ENCODE measurements at places on chromosomes 5 and 9. TPM values are rescaled to one million over a fixed set of nuclear protein-coding genes. Genes with fewer than 3 reads are reported as not detected.

The CCDC192 gene
- total RNA-seq, result not detected

The PCDHB6 gene
- 3.7 TPM for total RNA-seq

The SPATA31A5 gene
- total RNA-seq, result not detected

The C5orf52 gene
- total RNA-seq, result not detected

The TRIM36 gene
- 68.9 TPM for total RNA-seq

The MACROH2A1 gene
- total RNA-seq, result 142 TPM

The SEMA5A gene
- 27.5 TPM for total RNA-seq

The ENTPD8 gene
- total RNA-seq, result 0.09 TPM

The PHF2 gene
- total RNA-seq, result 21.6 TPM

The SLIT3 gene
- total RNA-seq, result 7.3 TPM

The NR2F1-AS1 gene
- 70.1 TPM for total RNA-seq

The KYAT1 gene
- total RNA-seq, result 9.3 TPM

The NCS1 gene
- total RNA-seq, result 85.0 TPM

The DIRAS2 gene
- total RNA-seq, result 55.5 TPM

The SMIM23 gene
- not detected for total RNA-seq

The PPIC gene
- 4.7 TPM for total RNA-seq

The PCDHGA1 gene
- 5.2 TPM for total RNA-seq

The SHISAL2B gene
- not detected for total RNA-seq

The FAM169A gene
- total RNA-seq, result 60.1 TPM

The SPARC gene
- total RNA-seq, result 148 TPM

The RFESD gene
- 4.0 TPM for total RNA-seq

The DAB2IP gene
- total RNA-seq, result 17.1 TPM

The PAEP gene
- total RNA-seq, result not detected

The FOXI1 gene
- not detected for total RNA-seq

The ANKDD1B gene
- total RNA-seq, result 3.0 TPM

The SLCO6A1 gene
- total RNA-seq, result not detected

The SOWAHA gene
- total RNA-seq, result 4.9 TPM

The C9orf78 gene
- total RNA-seq, result 21.0 TPM

The PDLIM4 gene
- 4.5 TPM for total RNA-seq

The ZFP37 gene
- total RNA-seq, result 17.3 TPM

The IFT74 gene
- total RNA-seq, result 17.8 TPM

The C1QTNF3 gene
- 52.7 TPM for total RNA-seq

The FAM78A gene
- total RNA-seq, result 1.7 TPM

The ROR2 gene
- 7.1 TPM for total RNA-seq

The SKP1 gene
- 167 TPM for total RNA-seq

The TTLL11 gene
- 22.1 TPM for total RNA-seq

The CFAP157 gene
- 0.27 TPM for total RNA-seq

The SLC45A2 gene
- 1.2 TPM for total RNA-seq

The EIF4E1B gene
- total RNA-seq, result 0.27 TPM

The RNF183 gene
- total RNA-seq, result not detected

The DCANP1 gene
- not detected for total RNA-seq

The ADAMTS19 gene
- total RNA-seq, result 6.2 TPM

The ZNF354B gene
- 27.1 TPM for total RNA-seq

The LRRTM2 gene
- 39.1 TPM for total RNA-seq

The OBP2B gene
- not detected for total RNA-seq

The SPINK4 gene
- not detected for total RNA-seq

The TXNDC15 gene
- 82.0 TPM for total RNA-seq

The PSAT1 gene
- 42.8 TPM for total RNA-seq

The FAM200C gene
- 24.4 TPM for total RNA-seq

The RASEF gene
- total RNA-seq, result 0.73 TPM

The RELL2 gene
- total RNA-seq, result 8.0 TPM

The SARDH gene
- 4.2 TPM for total RNA-seq

The WHRN gene
- 7.7 TPM for total RNA-seq

The SLC6A7 gene
- 5.9 TPM for total RNA-seq

The NR6A1 gene
- total RNA-seq, result 2.9 TPM
